DMS153 (cell line): ENCODE measurements at places on chromosomes 3 and 15.

- DNase-seq: no peak
Measured at GRCh38 chr3:187610981-187611511, 59.1 kb downstream of the SST start.

- no peak for DNase-seq
Measured at GRCh38 chr3:69542805-69543429, 157.0 kb upstream of the FRMD4B start.

DNA sequence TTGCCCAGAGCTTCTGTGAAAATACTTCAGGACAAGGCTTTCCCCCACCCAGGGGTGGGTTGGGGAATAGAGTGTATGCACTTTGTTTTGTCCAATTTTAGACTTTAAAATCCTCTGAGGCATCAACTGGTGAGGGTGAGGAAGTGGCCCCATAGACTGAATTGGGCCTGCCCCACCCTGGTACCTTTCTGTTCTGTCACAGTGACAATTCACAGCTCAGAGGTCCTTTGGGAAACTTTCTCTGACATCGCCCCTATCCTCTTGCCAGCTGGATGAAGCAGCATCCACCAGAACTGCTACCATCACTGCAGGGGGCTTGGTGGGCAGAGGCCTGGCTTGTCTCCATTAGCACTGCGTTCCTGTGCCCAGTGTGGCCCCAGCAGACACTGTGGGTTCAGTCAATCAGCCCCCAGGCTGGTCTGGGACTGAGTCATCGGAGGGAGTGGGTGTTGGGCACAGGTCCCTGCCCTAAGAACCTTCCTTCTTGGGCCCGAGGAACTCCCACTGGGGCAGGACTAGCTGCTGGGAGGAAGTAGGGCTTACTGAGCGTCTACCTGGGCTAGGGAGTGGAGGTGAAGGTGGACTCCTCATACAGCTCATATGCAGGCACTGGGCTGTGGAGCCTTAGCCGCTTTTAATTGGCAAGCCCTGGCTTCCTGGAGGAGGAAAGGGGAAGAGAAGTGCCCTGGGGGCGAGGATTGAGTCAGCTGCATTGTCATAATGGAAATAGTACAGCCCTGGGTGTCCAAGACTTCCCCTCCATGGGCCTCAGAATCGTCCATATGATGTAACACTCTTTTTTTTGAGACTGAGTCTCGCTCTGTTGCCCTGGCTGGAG is 1.5 kb upstream of the PPM1M start:
- DNase-seq: no peak

DNA sequence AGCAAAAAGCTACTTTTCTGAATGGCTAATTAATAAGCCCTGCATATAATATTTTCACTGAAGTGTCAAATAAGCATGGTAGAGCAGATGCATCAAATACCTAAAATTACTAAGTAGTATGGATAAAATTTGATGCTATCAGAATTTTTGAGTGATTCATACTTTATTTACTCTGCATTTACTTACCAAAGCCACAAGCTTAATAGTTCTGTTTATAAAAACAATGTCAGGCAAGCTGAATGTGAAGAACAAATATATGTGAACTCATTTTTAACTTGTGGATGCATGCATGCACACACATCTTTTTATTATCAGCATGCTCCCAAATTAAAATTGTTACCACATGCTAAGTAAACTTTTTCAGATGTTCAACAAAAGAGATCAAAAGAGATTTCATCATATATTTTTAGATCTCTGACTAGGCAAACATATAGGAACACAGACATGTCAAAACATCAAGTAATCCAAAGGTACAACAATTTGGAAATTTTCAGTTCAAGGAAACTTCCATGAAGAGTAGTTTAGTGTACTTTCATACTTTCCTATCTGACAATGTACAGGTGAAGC is 969.4 kb downstream of the ROBO1 start:
- DNase-seq: no peak

GRCh38 chr15:52749258-52749657 is 40.9 kb downstream of the ONECUT1 start:
- DNase-seq: no peak

- DNase-seq: no peak
Measured at GRCh38 chr15:75452364-75452864, 924 bp upstream of the SIN3A start.

DNA sequence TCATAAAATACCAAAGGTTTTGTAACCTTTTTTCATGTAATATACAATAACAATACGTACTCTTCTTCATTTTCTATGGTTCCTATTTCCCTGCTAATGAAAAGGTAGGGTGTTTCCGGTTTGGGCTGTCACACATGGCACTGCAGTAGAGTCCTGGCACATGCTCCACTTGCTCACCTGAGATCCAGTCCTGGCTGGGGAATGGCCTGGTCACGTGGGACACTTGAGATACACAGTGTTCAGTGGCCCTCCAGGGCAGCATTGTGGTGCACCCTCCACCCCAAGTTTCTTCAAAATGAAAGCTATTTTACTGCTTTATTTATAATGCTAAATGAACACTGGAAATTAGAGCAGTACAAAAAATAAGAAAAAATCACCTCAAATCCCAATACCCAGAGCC is 23.2 kb downstream of the MRPS25 start:
- DNase-seq: no peak

- DNase-seq: no peak
Measured at GRCh38 chr3:28617821-28618220, 269.2 kb upstream of the AZI2 start.

- DNase-seq: no peak
Measured at GRCh38 chr3:48984663-48985062, 5.4 kb upstream of the P4HTM start.

DNA sequence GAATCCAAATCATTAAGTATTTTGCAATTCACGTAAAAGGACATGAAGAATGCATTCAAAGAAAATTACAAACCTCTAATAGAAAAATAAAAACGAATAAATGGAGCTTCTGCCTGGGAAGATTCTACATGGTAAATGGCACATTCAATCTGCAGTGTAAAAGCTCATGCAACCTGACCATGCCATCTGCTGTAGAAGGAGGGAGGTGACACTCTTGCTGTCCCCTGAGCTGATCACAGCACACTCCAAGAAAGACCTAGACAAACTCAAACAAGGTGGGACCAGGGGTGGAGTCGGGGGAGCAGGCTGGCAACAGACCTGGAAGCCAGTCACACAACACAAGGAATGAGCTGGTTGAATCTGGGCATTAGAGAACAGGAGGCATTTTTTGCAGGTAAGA is 101.8 kb downstream of the BDH1 start:
- DNase-seq: no peak

GRCh38 chr15:68469162-68470048 is 37.4 kb upstream of the ITGA11 start:
- DNase-seq: no peak

GRCh38 chr3:127914584-127914983 is 448 bp upstream of the KBTBD12 start:
- DNase-seq: no peak

- no peak for DNase-seq
Measured at GRCh38 chr15:39881790-39882189, 38.3 kb downstream of the GPR176 start.

GRCh38 chr3:187497052-187497451 is 128.9 kb downstream of the RTP4 start:
- no peak for DNase-seq

GRCh38 chr15:91055548-91056331 is 33.3 kb upstream of the VPS33B start:
- peak; percentile 47 for DNase-seq

GRCh38 chr15:39581242-39581792 is 438 bp downstream of the THBS1 start:
- DNase-seq: no peak

- DNase-seq: no peak
Measured at GRCh38 chr15:96346409-96346970, 16.0 kb downstream of the NR2F2 start.

- DNase-seq: no peak
Measured at GRCh38 chr3:123018683-123019082, 8.9 kb downstream of the SEMA5B start.

DNA sequence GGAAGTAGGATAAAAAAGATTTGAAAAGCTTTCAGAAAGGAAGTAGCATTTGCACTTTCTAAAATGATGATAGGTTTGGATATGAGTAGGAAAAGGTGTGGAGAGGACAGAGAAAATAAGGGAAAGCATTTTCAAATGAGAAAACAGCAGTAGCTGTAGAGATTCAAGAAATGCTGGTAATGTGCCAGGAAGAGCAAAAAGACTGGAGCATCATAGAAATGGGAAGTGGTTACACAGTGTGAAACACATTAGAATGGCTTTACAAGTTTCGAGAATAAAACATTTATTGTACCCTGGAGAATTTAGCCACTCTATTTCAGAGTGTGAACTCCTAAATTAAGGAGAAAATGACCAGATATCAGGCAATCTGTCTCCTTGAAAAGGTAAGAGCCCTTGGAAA is 108.3 kb upstream of the CHL1 start:
- no peak for DNase-seq

GRCh38 chr15:91237445-91237844 is 137.4 kb downstream of the SV2B start:
- DNase-seq: no peak

- no peak for DNase-seq
Measured at GRCh38 chr3:72224804-72225509, 440.0 kb upstream of the PROK2 start.

DNA sequence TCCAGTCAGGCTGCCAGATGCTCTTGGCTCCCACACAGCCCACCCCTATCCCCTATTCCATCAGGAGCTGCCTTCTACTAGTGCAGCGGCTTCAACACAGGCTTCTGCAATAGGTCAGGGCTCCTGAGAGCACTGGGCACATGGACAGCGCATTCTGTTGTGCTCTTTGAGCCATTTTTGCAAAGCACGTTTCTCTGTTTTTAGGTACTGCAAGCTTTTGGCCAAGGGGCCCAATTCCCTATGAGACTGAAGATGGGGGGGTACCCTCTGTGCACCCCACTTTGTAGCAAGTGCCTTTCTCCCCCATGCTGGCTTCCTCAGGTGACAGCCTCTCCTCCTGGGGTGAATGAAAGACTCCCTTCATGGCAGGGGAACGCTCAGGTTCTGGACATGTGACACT is 31.2 kb downstream of the CHDH start:
- no peak for DNase-seq

DNA sequence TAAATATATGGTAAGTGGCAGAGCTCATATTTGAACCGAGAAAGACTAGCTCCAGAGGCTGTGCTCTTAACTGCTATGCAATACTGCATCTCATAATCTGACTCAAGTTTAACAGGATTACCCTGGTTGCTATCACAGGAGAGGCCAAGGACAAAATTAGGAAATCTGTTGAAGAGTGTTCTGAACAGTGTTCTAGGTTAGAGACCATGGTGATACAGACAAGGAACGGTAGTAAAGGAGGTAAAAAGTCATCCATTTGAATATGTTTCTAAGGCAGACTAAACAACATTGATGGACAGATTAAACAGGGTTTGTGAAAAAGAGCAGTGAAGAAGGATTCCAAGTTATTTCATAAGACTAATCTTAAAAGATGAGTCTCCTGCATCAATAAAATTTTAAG is 22.1 kb downstream of the PLOD2 start:
- no peak for DNase-seq

- DNase-seq: no peak
Measured at GRCh38 chr15:79602731-79603130, 170.6 kb downstream of the MINAR1 start.

DNA sequence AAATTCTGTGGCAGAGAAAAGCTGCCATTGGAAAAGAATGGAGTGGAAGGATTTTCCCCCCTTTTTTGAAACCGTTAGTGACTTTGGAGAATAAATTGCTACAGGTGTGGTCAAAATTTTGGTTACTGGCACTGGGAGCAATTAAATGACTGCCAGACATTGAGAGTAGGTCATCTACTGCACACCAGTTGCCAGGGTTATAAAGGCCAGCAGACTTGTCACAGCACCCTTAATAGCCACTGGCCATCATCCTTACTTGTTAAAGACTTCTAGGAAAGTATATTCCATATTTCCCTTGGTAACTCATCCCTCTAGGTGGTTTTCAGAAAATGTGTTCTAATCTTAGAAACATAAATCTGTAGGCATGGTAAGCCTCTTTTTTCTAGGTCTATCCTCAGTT is 8.0 kb downstream of the PIK3CA start:
- no peak for DNase-seq

GRCh38 chr15:42048821-42049200 is 28.0 kb upstream of the PLA2G4E start:
- no peak for DNase-seq
